ENCODE measurements at places on chromosomes 11 and 22.

- no peak for DNase-seq
These were observed 60.5 kb downstream of the NAT10 start for GRCh38 chr11:34165786-34166555.

DNA sequence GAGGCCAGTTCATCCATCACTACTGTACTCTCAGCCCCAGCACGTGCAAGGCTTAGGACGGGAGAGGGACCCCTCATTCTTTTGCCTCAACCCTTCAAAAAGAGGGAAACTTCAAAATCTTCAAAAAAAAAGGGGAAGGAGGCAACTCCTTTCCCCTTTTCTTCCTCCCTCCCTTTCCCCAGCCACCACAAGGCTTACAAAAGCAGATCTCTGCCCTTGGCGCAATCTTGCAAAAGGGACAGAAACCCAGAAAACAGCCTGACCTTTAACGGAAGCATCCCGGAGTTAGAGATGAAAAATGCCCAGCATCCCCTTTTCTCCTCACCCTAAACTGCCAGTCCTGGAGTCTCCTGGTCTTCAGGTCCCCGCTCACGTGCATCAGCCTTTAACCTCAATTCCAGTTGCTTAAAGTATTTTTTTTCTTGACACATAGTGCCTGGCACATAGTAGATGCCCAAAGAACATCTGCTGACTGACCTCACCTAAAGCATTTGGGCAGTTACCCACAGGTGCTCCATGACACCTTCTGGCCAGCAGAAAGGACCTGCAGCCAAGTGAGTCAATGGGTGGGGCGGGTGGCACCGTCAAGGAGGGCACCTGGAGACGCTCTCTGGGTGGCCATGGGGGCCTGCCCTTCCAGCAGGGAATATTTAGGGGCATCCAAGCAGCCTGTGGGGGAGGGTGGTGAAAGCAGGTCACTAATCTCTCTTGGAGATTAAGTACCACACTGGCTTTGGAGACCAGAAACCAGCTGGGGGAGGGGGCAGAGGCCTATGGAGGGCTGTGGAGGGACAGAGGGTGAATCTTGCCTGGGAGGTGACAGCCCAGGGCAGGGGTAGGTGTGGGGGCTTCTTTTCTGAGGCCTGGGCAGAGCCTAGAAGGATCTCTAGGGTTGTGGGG, 16.3 kb downstream of the NECTIN1 start:
- DNase-seq: no peak

DNA sequence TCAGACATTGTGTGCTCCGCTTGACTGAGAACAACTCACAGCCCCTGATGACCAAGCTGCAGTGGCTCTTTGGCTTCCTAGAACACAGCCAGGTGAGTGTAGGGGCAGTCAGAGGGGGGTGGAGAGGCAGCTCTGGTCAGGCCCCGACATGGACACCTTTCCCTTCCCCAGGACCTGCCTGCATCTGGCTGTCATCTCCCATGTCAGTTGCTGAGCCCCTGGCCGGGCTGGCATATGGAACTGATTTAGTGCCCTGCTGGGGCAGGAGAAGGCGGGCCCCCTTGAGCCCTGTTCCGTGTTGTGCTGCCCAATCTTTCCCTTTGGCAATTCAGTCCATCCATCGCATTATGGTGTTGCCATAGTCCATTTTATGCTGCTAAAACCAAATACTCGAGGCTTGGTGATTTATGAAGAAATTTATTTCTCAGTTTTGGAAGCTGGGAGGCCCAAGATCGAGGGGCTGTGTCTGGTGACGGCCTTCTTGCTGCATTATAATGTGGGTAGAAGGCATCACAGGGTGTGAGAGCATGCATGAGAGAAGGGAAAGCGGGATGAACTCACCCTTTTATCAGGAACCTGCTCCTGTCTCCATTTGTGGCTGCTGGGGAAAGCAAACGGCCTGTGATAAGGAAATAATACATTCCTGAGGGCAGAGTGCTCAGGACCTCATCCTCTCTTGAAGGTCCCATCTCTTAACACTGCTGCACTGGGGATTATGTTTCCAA, 19.0 kb downstream of the USP35 start:
- DNase-seq: no peak

GRCh38 chr11:68839054-68839865, 2.5 kb downstream of the CPT1A start:
- DNase-seq: peak; percentile 90

GRCh38 chr11:132734217-132734616, 798.1 kb downstream of the OPCML start:
- no peak for DNase-seq

- DNase-seq: no peak
These were observed 15.7 kb downstream of the PPARA start for GRCh38 chr22:46165977-46166376.

DNA sequence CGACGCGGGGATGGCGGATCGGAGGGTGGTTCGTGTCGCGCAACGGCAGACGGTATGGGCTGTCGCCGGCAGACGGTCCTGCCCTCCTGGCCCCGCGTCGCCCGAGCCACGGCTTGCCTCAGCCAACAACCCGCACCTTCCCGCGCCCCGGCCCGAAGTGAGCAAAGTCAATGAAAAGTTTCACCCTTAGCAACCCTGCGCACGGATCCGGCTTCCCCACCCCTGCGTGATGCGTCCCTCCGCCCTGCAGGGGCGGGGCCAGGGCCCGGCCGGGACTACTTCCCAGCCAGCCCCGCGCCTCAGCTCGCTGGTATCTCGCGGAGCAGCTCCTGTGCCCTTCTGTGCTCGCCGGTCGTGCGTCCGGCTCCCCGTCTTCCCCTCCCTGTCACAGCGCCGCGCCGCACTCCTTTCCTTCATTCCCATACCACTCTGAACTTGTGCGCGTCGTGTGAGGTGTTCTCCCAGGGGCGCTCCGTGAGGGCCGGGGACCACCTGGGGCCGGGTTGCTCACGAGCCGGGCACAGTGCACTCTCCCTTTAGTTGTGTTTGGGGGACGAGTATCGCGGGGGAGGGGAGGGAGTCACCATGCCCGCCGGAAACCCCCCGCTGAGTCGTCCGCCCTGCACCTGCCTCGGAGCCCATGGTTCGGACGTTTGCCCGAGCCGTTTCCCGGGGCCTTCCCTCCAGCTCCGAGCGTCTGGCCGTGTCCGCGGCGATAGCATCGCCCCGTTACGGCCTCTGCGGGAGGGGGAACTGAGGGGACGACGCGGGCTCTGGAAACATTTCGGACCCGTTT, at the start of gene TOB2:
Gene TOB2, minus strand, starts transcription at position 163 of the 796 bp plus-strand sequence. CDS start 9,456 bp downstream, outside the sequence.
- DNase-seq: peak; percentile 92

GRCh38 chr22:34849965-34850364, 216.0 kb upstream of the ISX start:
- DNase-seq: no peak

GRCh38 chr11:931385-931784, 5.7 kb downstream of the AP2A2 start:
- no peak for DNase-seq

- no peak for DNase-seq
These were observed 5.9 kb downstream of the ARRB1 start for GRCh38 chr11:75345455-75346160.

GRCh38 chr22:47618180-47619010, 855.9 kb downstream of the TBC1D22A start:
- DNase-seq: no peak

- no peak for DNase-seq
These were observed 28.8 kb downstream of the TOB2 start for GRCh38 chr22:41417622-41418390.

DNA sequence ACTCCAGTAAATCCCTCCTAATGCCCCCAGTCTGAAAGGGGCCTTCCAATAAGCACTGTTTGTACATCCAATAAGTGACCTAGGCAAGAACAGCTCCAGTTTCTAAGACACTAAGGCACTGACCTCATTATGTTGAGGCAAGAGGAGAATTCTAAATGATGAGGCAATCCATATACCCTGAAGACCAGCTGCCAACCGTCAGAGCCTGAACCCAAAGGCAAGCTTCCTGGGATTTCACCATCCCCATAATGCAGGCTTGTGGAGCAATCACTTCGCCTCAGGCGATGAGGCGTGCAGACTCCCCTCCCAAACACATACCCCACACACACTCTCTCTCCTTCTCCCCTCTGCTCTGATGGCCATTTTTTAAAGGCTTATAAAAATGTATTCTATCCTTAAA, 49.5 kb downstream of the LGR4 start:
- DNase-seq: no peak
